ENCODE measurements at places on chromosomes 13 and 19.
A peak's percentile ranks its signal among the peaks of the same experiment; 100 is the strongest.

DNA sequence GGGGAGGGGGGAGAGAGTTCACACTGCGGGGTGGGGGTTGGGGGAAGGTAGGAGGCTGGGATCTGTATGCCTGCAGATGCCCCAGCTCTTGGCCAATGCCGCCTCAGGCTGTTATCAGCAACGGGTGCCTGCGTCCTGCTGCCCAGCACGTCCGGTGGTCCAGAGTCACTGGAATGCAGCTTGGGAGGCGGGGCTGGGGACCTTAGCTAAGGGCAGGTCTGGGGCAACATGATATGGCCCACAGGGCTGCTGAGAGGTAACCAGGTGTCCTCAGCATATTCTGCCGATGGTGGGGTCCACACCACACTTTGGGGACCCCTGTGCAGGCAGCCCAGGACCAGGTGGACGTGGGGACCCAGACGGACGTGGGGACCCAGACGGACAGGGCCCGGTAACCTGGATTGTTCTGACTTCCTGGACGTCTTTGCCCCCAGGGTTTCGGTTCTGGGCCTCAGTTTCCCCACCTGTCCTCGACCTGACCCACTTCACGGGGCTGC, 668 bp upstream of the ARHGAP45 start:
- DNase-seq = no peak

DNA sequence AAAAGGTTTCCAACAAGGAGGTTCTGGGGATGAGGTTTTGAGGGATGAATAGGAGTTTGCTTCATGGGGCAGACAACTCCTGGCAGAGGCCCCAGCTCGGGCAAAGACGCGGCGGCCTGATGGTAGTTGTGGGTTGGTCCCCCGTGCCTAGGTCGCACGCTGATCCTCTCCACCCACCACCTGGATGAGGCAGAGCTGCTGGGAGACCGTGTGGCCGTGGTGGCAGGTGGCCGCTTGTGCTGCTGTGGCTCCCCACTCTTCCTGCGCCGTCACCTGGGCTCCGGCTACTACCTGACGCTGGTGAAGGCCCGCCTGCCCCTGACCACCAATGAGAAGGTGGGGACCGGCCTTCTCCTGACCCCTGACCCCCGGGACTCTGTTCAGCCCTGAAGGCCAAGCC, 11.9 kb downstream of the ABCA7 start:
- no peak for DNase-seq

GRCh38 chr13:112852808-112853207, 116.2 kb upstream of the MCF2L start:
- DNase-seq = no peak

DNA sequence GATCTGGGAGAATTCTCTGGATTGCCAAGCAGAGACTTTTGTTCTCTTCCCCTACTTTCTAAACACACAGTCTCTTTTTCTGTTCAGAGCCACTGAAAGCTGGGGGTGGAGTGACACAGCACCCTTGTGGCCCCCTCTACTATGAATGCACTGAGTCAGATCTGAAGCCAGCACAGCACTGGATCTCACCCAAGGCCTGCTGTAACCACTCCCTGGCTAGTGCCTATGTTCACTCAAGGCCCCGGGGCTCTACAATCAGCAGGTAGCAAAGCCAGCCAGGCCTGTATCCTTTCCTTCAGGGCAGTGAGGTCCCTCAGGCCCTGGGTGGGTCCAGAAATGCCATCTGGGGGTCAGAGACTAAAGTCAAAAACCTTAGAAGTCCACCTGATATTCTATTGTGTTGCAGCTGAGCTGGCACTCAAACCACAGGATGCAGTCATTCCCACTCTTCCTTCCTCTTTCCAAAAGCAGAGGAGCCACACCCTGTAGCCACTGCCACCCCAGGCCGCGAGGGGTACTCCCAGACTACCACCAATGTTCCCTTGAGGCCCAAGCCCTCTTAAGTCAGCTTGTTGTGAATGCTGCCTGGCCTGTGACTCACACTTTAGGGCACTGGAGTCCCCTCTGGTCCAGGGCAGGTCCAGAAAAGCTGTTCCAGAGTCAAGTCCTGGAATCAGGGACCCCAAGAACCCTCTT, 110.1 kb upstream of the RXFP2 start:
- no peak for DNase-seq

GRCh38 chr19:40921005-40921897, 39.2 kb upstream of the CYP2A7 start:
- no peak for DNase-seq

DNA sequence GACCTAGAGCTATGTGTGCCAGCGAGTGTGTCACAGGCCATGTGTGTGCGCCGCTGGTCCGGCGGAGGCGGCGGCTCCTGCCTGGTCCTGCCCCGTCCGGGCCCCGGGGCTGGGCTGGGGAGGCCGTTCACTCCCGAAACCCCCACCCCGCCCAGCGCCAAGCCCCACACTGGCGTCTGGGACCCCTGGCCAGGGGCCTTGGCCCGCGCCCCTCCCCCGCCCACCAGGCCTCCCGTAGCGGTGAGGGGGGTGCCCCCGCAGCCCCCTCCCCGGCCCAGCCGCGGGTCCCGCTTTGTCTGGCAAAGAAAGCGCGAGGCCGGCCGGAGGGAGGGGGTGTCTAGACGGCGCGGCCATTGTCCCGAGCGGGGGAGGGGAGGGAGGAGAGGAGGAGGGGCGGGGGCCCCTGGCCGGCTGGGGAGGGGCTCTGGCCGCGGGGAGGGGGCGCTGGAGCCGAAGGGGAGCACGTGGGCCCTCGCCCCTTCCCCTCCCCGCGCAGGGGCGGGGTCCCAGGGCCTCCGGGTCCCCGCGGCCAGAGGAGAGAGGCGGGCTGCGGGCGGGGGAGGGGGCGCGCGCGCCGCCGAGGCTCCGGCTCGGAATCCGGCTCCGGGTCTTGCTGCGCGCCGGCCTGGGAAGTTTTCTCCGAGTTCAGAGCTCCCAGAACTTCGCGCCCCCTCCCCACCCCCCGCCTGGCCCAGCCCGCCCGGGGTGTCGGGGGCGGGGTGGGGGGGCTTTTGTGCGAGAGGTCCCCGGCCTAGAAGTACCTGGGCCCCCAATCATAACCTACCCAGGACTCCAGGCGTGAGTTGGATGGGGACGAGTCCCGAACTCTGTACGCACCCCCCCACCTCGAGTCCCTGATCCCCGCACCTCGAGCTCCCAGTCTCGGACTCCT, 888 bp downstream of the NOTCH3 start:
- DNase-seq = no peak

DNA sequence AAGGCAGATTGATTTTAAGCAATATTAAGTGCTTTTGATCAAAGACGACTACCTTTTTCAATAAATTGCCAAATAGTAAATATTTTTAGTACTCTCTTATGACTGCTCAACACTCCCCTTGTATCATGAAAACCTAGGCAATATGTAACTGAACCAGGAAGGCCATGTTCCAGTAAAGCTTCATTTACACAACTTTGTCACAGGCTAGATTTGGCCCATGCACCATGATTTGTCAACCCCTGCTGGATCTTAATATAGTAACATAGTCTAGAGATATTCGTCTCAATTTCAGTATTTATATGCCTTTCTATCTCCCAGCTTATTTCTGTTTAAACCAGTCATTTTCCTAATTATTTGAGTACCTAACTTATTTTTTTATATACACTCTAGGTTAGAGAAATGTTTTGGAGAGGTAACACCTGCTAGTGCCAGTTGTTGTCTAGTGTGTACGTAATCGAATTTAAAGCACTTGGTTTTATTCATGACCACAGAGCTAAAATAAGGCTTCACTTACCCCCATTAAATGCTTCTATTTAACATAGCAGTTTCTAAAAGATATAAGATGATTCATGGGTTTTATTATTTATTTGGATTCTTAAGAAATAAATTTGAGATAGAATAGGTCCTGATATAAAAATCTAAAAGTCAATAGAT, 21.0 kb downstream of the TPP2 start:
- DNase-seq = no peak

DNA sequence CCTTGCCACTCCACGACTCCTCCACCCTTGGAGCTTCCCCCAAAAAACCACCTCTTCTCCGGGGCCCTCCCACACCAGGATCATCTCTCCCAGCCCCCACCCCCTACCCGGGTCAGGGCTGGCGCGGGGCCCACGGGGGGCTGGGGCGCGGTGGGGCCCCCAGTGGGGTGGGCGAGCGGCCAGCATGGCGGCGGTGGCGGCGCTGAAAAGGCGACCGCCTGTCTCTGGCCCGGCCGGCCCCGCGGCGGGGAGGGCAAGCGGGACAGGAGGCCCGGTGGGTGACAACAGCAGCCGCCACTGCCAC, 850 bp downstream of the DYRK1B start:
- DNase-seq = no peak

GRCh38 chr13:66424422-66424821, 805.7 kb downstream of the PCDH9 start:
- no peak for DNase-seq

GRCh38 chr13:76474356-76474755, 411.8 kb downstream of the KCTD12 start:
- DNase-seq = no peak

GRCh38 chr13:35812736-35813135, 318.4 kb downstream of the DCLK1 start:
- no peak for DNase-seq

DNA sequence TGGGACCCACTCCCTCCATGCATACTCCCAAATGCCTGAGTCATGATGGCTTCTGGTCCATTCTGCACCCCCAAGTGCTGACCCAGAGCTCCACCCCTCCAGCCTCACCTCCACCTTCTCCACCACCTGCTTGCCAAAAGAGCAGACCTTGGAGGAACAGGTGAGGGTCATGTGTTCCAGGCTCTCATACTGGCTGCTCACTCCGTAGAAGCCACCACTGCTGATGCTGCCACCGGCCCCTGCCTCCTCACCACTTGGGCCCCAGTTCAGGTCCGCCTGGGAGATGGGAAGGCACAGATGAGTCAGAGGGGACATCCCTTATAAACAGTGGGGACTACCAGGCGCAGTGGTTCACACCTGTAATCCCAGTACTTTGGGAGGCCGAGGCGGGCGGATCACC, 7.9 kb downstream of the CD37 start:
- DNase-seq = no peak

GRCh38 chr19:45376045-45376724, 5.8 kb upstream of the ERCC2 start:
- peak; percentile 92 for DNase-seq

GRCh38 chr13:52686376-52686775, 33.7 kb downstream of the SUGT1 start:
- DNase-seq = no peak

DNA sequence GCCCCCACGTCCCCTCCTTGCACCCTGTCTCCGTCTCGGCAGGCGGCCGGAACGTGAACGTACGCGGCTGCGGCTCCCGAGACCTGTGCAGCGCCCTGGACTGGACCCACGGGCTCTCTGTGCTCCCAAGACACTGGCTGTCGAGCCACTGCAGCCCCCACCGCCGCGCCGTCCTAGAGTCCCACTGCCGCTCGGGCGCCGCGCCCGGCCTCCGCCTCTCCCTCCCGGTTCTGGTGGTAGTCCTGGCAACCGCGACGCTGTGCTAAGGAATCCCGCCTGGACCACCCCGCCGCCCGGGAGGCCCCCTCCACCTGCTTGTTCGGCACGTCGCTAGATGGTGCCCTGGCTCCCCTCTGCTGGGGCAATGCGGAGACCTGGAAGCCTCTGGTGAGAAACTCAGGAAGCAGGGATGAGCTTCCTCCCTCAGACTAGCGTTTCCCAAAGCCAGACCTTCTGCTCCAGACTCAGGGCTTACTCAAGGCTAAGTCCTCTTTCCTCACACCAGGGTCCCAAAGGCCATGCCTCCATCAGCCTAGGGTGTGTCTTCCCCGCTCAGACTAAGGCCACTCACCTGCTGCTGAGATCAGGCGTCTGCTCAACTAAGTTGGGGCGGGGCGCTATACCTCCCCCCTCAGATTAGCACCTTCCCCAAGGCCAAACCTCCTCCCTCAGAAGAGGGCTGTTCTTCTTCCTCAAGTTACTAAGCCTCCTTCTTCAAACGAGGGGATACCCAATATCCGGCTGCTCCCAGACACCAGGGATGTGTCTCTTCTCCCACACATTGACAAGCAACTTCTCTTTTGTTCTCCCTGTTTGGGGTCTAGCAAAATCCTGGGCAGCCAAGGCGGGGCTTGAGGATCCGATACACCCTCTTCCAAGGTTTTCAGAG, 16.1 kb upstream of the IRGC start:
- peak; percentile 38 for DNase-seq

- DNase-seq = no peak
Measured at GRCh38 chr19:23365222-23365621, 30.0 kb downstream of the ZNF91 start.

- DNase-seq = no peak
Measured at GRCh38 chr13:90187478-90188350, 1159.8 kb upstream of the MIR17HG start.

DNA sequence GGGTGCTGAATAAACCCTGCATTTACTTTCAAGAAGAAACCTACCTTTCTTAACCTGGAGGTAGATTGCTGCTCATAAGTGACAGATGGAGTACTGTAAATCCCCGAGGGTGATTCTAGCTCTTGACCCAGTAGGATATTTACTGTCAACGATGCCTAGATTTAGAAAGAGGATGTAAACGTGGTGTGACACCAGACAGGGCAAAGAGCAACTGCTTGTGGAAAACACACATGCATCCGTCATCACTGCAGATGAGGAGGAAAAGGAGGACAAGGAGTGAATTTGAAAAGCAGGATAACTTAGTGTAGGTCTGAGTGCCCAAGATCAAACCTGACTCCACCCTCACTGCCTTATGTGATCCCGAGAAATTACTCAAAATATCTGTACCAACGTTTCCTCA, 9.8 kb upstream of the CLN5 start:
- DNase-seq = no peak

DNA sequence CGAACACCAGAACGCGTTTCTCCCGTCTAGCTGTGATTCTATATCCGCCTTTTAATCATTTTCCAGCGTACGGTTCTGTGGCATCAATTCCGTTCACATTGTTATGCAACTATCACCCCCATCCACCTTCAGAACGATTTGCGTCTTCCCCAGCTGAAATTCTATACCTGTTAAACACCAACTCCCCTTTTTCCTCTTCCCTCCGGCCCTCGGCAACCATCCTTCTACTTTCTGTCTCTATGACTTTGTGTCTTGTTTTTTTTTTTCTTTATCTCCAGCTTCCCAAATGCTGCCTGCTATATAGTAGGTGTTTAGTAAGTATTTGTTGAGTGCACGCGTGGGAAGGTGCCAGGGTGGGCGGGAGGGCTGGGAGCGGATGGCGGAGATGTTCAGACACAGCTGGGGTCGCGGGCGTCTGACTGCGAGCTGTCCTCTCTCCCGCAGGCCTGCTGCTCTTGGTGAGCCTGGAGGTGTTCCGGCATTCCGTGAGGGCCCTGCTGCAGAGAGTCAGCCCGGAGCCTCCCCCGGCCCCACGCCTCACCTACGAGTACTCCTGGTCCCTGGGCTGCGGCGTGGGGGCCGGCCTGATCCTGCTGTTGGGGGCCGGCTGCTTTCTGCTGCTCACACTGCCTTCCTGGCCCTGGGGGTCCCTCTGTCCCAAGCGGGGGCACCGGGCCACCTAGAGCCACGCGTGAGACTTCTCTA, 20.2 kb downstream of the CACNG6 start:
- no peak for DNase-seq

- DNase-seq = no peak
Measured at GRCh38 chr19:41225238-41226052, 6.4 kb downstream of the AXL start.

DNA sequence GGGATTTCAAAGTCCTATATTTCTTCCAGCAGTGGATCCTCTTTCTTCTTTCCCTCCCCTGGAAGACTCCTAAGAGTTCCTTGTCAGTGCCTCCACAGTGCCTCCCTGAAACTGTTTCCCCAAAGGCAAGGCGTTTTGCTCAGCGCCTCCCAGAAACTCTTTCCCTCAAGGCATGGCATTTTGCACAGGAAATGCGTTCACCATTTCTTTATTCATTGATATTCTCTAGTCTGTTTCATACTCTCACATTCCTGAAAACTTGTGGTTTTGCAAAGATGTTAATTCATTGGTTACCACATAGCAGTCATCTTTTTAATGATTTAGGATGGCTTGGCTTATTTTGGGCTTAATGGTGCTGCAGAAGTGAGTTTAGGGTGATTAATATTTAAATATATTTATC, 177.3 kb upstream of the SLC10A2 start:
- DNase-seq = no peak
